ENCODE measurements at places on chromosomes 3 and 15.
A peak's percentile ranks its signal among the peaks of the same experiment; 100 is the strongest.

DNA sequence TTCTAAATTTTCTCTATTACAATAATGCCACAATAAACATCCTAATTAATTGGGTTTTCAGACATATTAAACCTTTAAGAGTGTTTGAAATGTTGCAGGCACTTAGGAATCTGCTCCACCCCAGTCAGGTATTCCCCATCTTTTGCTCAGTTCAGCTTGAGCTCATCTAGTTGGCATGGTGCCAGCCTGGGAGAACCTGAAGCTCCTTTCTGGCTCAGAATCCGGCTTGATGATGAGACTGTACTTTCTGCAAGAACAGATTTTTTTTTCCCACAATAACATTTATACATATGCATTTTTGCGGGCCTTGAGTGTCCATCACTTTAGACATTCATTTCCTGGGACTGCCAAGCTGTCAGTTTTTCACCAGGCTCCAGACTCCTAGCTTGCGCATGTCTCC lies 7.7 kb upstream of the OXSR1 start:
- peak; percentile 7 for DNase-seq

DNA sequence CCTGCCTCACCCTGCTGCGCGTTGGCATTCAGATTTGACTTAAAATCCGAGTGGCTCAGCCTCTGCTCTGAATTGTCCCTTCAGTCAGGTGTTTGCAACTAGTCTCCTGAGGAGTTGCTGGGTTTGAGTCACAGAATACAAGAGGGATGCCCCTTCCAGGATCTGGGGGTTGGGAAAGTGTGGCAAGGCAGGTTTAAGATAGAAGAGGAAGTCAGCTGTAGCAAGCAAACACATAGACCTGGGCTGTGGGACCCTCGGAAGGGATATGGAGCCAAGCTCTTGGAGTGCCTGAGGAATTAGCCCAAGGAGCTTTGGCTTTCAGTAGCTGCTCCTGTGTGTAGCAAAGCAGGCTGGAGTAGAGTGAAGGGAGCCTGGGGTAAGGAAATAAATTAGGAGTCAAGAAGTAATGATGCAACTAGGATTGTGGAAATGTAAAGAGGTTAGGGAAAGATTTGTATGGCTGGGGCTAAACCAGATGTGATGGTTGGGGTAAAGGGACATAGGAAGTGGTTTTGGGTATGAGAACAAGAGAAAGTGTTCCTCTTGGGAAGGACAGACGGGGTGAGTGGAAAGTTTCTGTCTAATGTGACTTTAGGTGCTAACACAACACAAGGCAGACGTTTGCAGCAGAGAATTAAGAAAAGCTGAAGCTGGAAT lies 41.2 kb downstream of the RAB7A start:
- DNase-seq, result no peak

DNA sequence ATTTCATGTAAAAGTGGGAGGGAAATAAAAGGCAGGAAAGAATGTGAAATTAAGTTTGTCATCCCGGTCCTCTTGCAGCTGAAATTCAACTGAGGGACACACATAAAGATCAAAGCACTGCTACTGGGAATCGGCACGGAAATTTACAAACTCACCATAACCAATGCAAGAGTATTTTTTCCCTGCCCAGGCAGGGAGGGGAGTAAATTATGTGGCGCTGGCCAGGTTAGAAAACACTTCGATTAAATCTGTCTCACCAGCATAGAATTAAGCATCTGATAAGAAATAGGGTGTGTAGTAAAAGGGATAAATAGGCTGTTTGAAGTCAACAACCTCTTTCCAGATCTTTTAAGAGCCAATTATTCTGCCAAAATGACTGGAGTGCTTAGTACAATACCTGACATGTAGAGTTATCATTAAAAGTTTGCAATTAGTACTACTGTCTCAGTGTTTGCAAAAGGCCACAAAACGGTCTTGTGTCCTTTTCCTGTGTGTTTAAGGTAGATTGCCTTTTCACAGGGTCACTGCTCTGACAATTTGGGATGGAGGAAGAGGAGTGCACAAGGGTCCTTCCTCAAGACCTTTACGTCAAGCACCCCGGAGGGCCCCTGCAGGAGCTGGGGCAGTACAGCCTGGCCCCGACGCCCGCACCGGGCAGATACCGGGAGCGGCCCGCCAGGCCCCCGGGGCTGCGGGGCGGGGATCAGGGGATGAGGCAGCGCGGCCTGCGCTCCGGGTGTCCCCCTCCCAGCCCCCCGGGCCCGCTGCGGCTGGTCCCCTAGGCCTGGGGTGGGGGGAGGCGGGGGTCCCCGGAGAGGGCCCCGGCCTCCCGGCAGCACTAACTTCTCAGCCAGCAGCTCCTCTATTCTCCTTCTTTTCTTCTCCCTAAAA lies 651 bp downstream of the UBA3 start:
- no peak for DNase-seq

- DNase-seq, result no peak
Measured at GRCh38 chr15:76840830-76841460, 64.2 kb downstream of the SCAPER start.

- DNase-seq, result no peak
Measured at GRCh38 chr3:183128709-183129108, 29.4 kb upstream of the MCCC1 start.

DNA sequence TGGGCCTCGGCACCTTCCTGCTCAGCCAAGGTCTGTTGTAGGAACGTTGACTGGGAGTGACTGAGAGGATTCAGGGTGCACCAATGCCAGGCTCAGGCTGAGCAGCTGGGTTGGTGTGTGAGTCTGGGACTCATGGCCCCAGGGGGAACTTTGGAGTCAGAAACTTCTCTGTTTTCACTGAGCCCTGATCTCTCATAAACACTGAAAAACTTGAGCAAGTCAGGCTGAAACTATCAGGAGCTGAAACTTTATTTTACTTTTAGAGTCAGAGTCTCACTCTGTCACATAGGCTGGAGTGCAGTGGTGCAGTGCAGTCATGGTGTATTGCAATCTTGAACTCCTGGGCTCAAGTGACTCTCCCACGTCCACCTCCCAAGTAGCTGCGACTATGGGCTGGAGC lies 3.0 kb downstream of the TRAK1 start:
- DNase-seq, result no peak

DNA sequence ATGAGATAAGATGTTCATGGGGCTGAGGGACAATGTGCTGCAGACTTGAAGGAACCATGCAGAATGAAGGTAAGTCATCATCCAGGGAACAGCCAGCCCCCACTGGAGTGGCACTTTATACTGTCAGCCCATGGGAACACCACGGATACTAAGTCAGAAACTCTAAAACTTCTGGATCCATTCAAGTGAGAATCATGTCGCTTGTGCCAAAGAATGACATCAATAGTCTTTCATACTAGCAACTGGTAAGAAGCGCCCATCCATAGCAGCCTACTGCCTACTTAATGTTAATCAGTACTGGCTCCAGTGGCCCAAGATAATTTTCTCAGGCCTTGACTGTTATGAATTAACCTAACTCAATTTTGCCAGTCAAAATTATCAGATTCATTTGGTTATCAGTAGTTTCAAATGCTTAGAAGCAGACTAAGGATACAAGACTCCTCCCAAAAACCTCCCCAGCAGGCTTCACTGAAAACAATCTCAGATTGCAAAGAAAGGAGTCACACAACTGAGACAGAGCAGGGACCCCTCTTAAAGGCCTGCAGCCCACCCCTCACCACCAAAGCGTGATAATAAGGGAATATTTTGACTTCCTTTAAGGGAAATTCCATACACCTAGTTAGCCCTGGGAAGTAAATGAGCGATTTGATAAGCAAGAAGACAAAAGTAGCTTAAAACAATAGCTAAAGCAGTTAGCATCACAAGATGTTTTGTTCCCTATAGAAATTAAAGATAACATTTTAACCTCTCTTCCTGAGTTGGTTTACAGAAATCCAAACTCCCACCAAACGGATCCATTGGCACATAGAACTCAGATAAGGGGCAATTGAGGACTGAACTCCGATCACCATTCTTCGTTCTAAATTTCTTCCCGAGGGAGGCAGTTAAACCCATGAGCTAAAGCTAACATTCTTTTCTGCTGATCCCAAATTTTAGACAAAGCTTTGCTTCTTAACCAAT lies 98.8 kb downstream of the TGFBR2 start:
- DNase-seq, result no peak

GRCh38 chr3:94416768-94417167 lies 353.9 kb downstream of the NSUN3 start:
- DNase-seq, result no peak

- no peak for DNase-seq
Measured at GRCh38 chr3:138210528-138210927, 23.4 kb downstream of the ARMC8 start.

DNA sequence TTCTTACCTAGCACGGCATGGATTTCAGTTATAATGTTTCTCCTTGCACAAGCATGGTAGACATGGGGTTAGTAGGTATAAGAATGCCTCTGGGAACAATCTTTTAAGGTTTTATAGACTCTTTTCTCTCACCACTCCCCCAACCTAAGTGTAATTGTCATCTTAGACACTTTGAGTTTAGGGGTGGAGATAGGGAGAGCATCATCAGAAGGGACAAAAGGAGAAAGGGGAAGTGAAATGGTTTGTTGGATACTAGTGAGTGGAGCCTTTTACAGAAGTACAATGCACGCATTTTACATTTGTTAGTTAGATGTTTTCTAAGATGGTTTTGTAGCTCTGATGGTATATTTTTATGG lies 189.2 kb downstream of the TP63 start:
- no peak for DNase-seq

DNA sequence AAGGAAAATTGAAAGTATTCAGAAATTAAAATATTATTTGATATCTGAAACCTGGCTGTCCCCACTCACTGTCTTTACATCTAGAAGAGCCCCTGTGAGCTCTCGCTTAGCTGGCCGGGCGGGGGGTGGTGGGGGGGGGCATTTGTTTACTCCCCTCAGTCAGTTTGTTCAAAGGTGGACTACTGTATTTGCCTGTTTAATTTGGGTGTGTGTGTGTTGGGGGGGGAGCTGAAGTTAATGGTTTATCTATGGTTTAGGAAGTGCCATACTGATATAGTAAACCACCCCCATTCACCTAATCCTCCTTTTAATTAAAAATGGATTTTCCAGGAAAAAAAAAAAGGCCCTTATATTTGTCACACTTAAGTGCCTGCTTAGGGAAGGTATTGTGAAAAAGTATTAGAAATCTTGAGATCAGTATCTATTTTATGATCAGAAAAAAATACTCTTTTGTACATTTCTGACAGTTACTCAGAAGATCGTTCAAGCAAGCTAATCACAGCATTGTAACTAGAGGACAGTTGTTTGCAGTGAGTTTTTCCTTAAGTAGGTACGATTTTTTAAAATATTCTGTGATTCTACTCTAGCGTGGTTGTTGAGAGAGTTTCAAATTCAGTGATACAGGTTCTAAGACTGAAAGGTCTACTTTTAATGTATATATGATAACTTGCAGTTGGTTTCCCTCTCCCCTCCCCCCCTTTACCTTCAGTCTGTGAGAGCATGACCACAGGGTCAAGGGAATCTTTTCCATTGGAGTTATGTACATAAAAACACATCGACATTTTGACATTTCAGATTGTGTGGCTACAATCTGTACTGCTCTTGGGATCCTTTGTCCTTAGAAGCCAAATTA lies 8.5 kb downstream of the NR2F2 start:
- no peak for DNase-seq

DNA sequence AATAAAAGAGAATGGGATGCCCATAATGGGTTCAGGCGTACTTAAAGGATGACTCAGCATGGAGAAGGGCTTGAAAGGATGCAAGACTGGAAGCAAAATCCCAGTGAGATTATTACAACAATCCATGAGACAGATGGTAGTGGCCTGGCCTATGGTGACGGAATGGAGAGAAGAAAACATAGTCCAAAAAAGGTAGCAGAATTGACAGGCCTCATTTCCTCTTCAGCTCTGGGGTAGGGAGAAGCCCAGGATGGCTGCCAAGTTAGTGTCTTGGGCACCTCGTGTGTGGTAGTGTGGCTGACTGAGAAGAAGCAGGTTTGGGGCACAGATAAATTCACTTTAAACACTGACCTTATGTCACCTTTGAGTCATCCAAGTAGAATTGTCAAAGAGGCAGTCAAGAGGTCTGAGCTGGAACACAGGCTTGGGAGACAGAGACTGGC lies 18.1 kb downstream of the MB21D2 start:
- DNase-seq, result no peak

DNA sequence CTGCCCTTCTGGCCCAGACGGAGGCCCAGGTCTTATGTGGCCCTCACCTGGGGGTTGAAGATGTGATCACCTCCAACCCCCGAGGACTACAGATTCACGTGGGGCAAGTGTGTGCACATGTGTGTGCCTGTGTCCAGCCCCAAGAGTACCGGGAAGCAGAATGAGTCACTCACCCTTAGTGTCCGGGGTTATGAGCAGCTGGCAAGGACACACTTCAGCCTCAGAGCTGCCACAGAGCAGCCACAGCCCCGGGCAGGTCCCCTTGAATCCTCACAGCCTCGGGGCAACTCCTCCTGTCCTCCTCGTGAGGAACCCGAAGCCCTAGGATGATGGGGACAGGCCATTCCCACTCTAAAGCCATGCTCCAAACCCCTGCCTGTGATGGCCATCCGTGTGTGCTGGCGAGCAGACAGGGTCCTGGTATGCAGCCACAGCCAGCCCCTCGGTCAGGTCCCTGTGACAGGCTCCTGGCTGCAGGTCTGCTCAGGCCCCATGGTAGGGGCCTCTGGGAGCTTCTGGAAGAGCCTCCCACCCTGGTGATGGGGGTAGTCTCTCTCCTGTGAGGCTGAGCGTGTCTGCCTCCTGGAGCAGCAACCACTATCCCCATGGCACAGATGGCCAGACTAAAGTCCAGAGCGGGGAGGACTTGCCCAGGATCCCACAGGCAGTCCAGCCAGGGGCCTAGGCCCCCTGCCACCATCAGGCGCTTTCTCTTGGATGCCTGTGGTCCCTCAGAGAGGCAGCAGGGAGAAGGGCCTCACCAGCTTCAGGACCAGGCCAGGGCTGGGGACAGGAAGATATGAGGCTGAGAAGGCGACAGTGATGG lies 852 bp downstream of the STAB1 start:
- DNase-seq, result no peak

DNA sequence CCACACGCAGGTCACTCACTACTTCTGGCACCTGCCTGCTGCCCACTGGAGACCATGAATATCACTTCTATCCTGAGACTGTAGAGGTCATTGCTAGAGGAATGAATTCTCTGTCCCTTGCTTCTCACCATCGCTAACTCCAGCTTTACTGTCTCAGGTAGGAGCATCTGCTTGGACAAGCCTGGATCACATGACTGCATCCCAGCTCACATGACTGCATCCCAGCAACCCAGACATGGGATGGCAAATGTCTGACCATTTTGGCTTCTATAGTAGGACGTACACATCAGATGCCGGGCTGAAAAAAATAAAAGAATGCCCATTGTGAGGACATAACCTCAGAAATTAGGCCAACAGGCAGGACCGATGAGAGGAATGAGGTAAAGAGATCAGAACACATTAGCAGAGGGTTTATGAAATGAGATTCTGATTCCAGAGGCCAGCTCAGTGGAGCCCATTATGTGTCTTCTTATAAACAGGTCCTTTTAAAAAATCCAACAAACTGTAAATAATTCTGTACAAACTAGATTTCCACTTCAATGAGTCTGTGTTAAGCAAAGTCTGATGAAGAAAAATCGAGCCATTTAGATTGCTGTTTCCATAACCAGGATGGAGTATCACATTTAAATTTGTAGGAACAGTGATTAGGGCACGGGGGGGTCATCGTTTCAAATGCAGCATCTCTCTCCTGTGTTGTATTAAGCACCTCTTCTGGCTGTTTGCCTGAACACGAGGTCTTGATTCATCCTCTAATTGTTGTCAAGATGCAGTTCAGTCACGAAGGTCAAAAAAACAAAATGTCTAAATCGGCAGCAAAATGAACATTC lies 126.7 kb downstream of the MTHFS start:
- no peak for DNase-seq
